ENCODE measurements at places on chromosomes 16 and 17.

DNA sequence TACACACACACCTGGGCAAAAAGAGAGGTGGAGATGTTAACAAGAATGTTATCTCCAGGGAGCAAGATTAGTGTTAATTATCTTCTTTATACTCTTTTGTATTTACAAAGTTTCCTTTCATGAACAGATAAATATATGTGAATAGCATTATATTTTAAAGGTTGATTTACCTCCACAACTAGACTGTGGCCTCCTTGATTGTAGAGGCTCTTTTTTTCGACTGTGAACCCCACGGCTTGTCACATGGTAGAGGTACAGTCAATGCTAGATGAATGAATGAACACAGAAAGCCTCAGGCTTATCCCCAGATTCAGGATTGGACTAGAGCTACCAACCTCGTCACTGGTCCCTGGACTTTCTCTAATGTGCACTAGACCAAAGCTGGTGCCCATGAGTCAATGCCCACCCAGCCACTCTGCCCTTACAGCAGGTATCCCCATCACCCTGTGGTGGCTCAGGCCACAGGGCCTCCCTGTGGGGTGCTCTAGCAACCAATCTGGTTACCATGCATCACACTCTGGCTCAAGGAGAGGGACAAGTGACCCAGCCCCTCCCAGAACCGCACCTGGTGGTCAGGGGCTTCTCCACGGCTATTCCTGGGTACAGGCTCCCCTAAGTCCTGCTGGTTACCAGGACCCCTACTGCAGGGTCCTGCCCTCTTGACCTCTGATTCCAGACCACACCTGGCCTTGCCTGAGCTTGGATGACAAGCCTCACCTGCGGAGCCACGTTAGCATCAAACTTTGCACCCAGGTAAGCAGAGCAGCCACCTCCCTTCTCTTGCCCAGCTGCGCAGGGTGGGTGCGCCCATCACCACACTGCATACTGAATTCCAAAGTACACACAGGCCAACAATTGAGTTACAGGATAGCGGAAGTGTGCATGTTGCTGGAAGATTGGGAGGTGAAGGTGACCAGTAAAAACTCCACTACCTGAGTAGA is 101.0 kb downstream of the CDYL2 start:
- DNase-seq: no peak

GRCh38 chr17:45353043-45353442 is 36.2 kb upstream of the MAP3K14 start:
- DNase-seq: no peak

DNA sequence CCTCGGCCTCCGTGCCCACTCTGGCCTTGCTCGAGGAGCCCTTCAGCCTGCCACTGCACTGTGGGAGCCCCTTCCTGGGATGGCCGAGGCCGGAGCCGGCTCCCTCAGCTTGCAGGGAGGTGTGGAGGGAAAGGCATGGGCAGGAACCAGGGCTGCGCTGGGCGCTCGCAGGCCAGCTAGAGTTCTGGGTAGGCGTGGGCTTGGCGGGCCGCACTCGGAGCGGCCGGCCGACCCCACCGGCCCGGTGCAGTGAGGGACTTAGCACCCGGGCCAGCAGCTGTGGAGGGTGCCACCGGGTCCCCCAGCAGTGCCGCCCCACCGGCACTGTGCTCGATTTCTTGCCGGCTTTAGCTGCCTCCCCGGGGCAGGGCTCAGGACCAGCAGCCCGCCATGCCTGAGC is 101.0 kb upstream of the IRX5 start:
- DNase-seq: no peak

DNA sequence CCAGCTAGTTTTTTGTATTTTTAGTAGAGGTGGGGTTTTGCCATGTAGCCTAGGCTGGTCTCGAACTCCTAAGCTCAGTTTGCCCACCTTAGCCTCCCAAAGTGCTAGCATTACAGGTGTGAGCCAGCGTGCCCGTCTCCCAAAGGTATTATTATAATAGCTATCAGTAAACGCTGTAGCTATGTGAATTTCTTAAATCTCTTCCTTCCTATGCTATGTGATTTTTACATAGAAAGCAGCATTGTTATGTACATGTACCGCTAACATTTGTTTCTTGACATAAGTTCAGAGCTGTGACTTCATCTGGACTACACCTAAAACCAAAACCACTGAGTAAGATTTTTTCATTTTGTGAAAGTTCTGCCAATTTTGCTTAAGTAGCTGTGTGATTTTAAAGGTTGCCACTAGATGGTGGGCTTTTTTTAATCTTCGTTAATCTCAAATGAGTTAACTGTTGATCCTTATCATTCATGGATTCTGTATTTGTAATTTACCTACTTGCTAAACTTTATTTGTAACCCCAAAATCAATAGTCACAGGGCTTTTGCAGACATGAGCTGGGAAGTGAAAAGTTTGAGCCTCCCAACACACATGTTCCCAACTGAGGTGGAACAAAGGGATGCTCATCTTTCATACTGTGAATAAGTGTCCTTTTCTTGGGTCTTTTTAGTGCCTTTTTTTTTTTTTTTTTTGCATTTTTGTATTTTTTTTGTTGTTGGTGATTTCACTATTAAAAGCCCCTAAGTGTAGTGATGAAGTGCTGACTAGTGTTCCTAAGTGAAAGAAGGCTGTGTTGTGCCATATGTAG is 21.9 kb downstream of the PRKAR1A start:
- no peak for DNase-seq

- no peak for DNase-seq
Measured at GRCh38 chr16:84406006-84406963, 37.9 kb downstream of the ATP2C2 start.

- no peak for DNase-seq
Measured at GRCh38 chr17:38705803-38706504, 881 bp downstream of the MLLT6 start.

DNA sequence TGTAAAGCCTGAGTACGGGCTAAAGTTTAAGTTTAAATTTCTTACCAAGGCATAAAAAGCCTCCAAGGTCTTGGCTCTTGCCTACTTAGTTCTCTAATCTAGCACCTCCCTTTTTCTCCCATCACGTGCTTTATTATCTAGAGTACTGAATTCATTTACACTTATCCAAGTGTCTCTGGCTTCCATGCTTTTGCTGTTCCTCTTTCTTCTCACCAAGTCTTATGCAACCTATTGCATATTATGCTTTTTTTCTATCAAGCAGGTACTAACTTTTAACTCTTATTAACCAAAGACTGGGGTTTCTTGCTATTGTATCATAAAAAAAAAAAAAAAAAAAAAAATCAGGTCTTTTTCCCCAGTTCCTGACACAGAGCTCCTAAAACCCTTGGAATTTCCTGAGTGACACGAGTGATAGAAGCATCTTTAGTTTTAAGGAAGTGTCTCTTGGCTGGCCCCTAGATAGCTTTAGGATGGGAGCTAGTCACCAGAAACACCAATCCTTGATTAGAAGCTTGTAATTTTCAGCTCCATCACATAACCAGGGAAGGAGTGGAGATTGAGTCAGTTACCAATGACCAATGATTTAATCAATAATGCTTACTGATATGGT is 44.9 kb downstream of the SSH2 start:
- DNase-seq: no peak

DNA sequence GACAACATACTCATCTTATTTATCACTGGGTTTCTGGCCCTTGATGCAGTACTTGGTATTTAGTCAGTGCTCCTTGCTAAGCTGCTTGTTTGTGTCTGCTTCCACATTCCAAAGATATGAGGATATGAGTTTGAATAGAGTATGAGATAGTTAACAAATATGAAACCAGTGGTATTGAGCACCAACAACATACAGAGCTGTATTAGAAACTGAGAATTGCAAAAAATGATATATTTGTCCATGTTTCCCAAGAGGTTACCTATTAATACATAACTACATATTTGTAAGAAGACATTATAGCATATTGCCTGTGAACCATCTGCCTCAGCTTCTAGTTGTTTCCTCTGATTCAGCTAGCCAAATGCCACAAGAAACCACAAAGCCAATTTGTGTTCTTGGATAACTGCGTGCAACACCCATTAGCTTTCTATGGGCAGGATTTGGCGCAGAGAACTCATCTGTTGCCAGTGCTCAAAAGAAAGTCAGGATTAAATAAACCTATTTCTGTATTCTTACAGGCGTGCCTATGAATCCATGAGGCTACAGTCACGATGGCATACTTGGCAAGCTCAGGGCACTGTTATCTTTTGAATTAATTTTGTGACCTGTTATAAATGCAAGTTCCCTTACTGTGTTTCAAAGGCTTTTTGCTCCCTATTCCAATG is 194.4 kb downstream of the MAP2K6 start:
- no peak for DNase-seq

- no peak for DNase-seq
Measured at GRCh38 chr16:21656795-21657768, 4.7 kb upstream of the IGSF6 start.

DNA sequence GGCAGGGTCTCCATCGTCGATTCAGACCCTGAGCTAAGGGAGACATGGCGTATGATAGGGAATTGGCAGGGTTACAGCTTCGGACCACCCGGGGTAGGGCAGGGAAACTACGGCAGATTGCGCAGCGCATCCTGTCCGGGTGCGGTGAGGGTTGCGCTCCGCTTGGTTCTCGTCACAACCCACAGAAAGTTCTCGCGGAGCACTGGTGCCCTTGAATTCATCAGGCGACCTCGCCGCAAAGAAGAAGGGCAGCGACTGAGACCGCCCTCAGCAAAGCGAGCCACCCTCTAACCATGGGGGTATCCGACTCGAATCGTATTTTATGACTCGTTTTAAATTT is 1.2 kb downstream of the HS3ST3B1 start:
- DNase-seq: no peak

GRCh38 chr16:89137666-89138512 is 33.7 kb upstream of the CDH15 start:
- no peak for DNase-seq

DNA sequence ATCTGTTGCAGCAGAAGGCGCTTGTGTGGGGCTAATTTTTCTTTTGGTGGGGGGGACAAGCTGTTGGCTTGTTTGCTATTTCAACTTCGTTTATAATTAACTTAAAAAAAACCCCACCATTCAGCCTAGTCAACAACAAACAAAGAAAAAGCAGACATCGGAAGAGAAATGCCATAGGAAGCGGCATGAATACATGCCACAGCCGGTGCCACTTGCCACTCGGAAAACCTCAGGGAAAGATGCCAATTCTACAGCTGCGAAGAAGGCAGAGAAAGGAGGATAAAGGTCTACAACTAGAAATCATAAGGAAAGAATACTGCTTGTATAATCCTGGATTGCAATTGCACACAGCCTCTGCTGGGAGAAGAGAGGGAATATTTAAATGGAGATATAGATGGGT is 254.4 kb upstream of the PMFBP1 start:
- DNase-seq: no peak

GRCh38 chr16:6229186-6229585 is 1103.5 kb upstream of the RBFOX1 start:
- DNase-seq: no peak

GRCh38 chr17:77287432-77288068 is 146.8 kb downstream of the SEC14L1 start:
- DNase-seq: no peak

- no peak for DNase-seq
Measured at GRCh38 chr16:85777583-85778310, 21.6 kb downstream of the EMC8 start.

DNA sequence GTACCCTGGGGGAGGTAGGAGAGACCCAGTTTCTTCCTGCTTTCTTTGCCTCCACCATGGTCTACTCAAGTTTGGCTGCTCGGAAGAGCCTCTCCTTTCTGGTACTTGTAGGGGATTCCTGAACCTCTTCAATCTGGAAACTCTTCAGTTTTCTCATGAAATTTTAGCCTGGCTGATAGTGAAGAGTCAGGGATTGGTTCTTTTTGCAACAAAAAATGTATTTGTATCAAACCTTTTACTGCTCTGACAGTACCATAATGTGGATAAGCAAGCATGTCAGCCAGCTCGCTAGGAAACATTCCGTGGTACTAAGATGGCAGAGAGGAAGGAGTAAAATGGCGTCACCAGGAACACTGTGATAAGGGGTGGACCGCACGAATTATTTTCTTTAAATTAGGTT is 55.4 kb downstream of the NUP93 start:
- no peak for DNase-seq

- DNase-seq: no peak
Measured at GRCh38 chr17:31015639-31016038, 44.8 kb downstream of the RNF135 start.

DNA sequence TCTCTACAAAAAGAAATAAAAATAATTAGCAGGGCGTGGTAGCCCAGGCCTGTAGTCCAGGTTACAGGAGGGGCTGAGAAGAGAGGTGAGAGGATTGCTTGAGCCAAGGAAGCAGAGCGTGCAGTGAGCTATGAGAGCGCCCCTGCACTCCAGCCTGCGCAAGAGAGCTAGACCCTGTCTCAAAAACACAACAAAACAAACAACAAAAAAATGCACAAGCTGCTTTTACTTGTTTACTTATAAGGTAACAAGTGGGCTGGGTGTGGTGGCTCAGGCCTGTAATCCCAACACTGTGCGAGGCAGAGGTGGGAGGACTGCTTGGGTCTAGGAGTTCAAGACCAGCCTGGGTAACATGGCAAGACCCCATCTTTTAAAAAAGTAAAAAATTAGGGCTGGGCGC is 1.7 kb downstream of the CYTH1 start:
- no peak for DNase-seq

DNA sequence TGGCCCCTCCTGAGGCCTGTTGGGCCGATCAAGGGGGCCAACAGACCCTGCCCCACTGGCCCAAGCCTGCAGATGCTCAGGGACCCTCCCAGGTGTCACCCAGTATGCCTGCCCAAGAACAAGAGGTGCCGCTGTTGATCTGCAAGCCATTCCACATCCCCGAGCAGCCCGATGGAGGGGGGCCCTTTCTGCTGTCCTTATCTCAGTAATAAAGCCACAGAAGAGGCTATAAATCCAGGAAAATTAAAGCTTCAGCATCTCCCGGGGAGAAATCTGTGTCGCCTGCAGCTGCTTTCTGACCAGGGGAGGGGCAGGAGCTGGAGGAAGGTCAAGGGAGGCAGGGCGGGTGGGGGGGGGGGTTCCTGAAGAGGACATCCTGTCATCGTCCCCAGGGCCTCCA is 11.7 kb upstream of the CACNA1H start:
- no peak for DNase-seq

- no peak for DNase-seq
Measured at GRCh38 chr16:83269541-83269940, 538.2 kb upstream of the HSBP1 start.

GRCh38 chr17:79482727-79483521 is 127.9 kb downstream of the RBFOX3 start:
- DNase-seq: no peak

GRCh38 chr16:53232826-53233529 is 178.2 kb downstream of the CHD9 start:
- no peak for DNase-seq

DNA sequence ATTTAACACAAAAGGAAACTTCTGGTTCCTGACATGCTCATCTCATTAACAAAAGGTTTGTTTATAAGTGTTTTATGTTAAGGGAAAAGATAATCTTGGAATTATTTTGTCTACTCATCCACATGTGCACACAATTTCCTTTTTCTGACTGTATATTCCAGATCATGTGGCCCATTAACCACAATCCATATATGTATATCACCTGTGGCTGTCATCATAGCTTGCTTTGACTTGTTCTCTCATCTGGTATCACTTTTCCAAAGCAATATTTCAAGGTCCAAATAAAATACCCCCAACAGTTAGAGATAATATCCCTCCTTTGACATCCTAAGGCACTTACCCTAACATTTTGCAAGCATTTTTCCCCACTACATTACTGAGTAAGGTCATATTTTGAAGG is 856.1 kb downstream of the CDH11 start:
- no peak for DNase-seq

Measured in left renal pelvis (tissue), 4 donors.